ENCODE measurements at places on chromosomes 3 and 15.

DNA sequence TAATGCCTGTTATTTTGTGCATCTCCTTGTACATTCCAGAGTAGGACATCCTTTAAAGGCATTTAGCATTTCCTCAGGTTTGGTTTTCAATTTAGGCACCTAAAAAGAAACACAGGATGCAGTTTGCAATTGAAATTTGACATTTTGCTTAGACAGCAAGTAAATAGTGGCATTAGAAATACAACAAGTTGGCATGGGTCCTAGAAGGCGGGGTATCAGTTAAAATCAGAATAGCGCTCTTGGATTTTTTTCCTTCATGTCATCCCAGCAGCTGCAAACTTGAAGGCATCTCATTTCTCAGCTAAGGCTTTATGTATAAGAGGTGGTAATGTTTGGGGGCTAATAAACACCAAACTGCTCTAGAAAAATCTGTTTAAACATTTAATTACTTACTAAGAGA lies 47.5 kb upstream of the SKOR1 start:
- no peak for DNase-seq

DNA sequence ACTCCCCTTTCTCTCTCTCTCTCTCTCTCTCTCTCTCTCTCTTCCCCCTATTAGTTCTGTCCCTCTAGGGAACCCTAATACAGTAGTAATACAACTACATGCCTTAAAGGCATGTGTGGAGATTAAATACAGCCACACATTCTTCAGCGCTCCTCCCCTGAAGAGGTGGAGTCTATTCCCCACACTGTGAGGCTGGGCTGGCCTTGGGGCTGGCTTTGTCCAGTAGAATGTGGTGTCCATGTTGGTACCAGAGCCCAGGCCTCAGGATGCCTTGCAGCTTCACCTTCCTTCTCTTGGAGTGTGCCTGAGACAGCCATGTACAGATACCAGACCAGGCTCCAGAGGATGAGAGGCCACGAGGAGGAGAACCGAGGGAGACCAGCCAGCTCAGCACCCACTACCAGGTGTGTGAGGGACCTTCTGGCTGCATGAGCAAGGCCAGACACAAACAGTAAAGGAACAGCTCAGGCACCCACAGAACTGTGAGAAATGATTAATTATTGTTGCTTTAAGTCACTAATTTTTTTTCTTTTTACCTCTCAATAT lies 10.7 kb downstream of the SLC6A20 start:
- DNase-seq: no peak

- no peak for DNase-seq
These were observed 132.5 kb downstream of the MYRIP start for GRCh38 chr3:39941931-39942330.

GRCh38 chr15:71261909-71262308 lies 146.6 kb downstream of the THSD4 start:
- DNase-seq: no peak

- DNase-seq: no peak
These were observed 280.6 kb upstream of the ZNF717 start for GRCh38 chr3:76065964-76066363.

DNA sequence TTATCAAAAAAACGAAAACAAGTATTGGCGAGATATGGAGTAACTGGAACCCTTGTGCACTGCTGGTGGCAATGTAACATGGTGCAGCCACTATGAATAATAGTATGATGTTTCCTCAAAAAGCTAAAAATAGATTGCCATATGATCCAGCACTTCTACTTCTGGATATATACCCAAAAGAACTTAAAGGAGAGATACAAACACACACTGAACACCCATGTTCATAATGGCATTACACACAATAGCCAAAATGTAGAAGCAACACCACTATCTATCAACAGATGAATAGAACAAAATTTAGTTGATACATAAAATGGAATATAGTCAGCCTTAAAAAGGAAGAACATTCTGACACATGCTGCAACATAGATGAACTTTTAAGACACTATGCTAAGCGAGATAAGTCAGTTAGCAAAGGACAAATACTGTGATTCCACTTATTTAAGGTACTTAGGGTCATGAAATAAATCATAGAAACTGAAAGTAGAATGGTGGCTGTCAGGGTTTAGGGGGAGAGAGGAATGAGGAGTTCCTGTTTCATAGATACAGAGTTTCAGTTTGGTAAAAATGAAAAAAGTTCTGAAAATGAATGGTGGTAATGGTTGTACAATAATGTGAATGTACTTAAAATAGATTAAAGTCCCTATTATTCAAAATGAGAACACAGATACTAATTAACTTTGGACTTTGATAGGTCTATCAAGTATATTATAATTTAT lies 59.4 kb upstream of the IMPG2 start:
- no peak for DNase-seq
